T-helper 17 cell (primary cell): ENCODE measurements at places on chromosomes 11 and 22.

DNA sequence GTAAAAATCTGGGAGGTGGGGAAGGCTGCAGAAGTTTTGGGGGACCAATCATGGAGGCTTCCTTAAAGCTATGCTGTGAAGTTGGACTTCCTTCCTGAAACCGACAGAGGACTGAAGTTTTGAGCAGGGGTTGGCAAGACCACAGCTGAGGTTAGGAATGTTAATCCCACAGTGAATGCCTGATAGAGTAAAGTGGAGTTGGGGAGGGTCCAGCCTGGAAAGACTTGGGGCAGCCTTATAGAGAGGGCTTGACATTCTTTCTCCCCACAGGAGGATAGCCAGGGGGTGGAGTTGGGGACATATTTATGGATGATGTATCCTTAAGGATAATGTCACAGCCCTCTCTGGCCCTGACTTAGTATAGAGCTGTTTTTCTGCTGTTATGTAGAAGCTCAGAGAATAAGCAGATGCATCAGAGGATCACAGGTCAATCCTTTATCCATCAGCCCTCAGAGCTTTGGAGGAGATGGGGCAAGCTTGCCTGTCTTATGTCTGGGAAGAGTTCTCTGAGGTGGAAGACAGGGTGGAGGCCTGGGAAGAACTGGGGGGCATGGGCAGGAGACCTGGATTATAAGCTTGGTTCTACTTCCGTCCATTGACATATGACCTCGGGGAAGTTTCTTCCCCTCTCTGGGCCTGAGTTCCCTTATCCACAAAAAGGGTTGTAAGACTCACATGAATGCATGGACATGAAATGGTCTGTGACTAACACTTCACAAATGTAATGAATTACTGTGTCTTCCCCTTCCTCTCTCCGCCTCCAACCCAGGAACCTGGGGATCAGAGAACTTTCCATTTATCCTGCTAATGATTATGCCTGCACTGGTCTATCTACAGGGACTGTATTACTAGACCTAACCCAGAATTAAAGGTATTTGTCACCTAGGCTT lies 317.8 kb downstream of the MIAT start:
- no peak for DNase-seq

- DNase-seq, result no peak
Observed at GRCh38 chr22:41517172-41518047, 26.9 kb downstream of the POLR3H start.

DNA sequence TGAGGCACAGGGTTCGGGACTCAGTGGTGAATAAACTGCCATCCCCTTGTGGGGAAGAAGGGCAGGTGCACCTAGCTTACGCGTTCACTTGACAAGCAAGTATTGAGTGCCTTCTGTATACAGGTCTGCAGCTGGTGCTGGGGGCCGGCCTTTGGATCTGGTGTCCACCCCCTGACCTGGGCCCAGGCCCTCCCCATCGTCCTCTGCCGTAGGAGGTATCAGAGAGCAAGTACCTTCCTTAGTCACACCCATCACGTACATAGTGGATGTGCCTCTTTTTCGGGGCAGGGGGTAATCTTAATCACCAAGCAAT lies 53.3 kb downstream of the SMIM38 start:
- no peak for DNase-seq

DNA sequence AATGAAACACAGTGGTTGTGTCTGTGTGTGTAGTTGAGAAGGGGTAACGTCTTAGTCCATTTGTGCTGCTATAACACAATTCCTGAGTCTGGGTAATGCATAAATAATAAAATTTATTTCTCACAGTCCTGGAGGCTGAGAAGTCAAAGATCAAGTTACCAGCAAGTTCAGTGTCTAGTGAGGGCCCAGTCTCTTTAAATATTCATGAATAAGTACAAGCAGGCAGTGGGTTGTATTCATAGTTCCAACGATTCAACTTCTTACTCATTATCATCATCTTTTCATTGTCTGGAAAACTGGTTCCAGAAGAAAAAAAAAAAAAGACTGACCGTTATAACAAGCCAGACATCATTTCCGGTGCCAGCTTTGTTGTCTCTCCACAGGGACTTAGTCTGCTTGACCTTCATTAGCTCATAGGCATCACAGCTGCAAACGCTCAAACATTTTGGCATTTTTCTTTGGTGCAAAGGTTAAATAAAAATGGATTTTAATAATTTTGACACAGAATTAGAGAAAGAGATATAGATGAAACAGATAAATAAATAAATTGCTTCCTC lies 1297.5 kb downstream of the LRRC4C start:
- DNase-seq, result no peak

GRCh38 chr11:97015327-97015726 lies 625.5 kb downstream of the JRKL start:
- no peak for DNase-seq

- no peak for DNase-seq
Observed at GRCh38 chr22:21951931-21952465, 650 bp downstream of the PPM1F start.

- DNase-seq, result no peak
Observed at GRCh38 chr11:14657841-14658240, 14.2 kb downstream of the PDE3B start.

DNA sequence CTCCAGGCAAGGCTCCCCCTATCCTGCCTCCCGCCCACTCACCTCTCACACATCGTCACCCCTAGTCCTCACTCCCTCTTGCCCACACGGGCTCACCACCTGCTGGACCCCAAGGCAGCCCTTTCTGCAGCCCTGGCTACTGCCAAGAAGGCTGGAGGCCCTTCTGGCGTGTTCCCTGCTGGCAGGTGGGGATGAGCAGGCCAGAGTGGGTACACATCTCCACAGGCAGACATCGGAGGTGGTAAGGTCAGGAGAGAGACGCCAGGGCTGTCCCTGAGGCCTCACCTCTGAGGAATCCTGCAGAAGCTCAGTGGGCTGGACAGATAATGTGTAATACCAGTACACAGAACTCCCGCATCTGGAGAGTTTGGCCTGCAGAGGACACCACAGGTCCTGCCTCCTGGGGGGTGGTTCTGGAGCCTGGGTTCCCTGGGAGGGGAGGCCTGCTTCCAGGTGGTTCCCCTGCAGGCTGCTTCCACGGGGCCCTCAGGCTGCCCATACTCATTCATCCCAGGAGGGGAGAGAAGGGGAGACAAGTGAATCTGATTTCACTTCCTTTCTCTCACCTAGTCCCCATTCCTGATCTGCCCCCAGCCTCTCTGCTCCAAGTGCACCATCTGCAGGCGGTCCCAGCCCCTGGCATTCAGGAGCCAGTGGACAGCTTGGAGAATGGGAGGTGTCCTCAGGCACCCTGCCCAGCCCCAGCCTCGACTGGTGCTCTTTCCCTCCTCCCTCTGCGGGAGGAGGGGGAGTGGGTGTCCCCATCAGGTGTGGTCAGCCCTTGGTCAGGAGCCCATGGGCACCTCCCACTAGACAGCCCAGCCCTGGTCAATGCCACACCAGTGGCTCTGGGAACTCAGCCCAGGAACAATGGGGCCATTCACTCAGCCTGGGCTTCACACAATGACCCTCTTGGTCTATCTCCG lies 6.1 kb upstream of the CHST1 start:
- no peak for DNase-seq

DNA sequence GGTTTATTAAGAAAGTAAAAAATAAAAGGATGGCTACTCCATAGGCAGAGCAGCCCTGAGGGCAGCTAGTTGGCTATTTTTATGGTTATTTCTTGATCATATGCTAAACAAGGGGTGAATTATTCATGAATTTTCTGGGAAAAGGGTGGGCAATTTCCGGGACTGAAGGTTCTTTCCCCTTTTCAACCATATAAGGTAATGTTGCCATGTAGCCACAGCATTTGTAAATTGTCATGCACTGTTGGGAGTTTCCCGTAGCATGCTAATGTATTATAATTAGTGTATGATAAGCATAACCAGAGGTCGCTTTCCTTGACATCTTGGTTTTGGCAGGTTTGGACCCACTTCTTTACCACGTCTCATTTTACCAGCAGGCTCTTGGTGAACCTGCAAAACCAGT lies 610.4 kb upstream of the B3GAT1 start:
- DNase-seq, result no peak

GRCh38 chr11:131658414-131658813 lies 288.0 kb downstream of the NTM start:
- no peak for DNase-seq

- DNase-seq, result no peak
Observed at GRCh38 chr11:61645179-61645868, 34.9 kb upstream of the DAGLA start.

DNA sequence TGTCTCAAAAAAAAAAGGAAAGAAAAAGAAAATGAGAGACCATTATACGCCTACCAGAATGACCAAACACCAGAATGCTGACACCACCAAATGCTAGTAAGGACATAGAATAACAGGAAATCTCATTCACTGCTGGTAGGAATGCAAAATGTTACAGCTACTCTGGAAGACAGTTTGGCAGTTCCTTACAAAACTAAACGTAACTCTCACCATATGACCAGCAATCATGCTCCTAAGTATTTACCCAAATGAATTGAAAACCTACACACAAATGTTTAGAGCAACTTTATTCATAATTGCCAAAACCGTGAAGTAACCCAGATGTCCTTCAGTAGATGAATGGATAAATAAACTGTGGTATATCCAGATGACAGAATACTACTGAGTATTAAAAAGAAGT lies 7.2 kb downstream of the CHKA start:
- no peak for DNase-seq

DNA sequence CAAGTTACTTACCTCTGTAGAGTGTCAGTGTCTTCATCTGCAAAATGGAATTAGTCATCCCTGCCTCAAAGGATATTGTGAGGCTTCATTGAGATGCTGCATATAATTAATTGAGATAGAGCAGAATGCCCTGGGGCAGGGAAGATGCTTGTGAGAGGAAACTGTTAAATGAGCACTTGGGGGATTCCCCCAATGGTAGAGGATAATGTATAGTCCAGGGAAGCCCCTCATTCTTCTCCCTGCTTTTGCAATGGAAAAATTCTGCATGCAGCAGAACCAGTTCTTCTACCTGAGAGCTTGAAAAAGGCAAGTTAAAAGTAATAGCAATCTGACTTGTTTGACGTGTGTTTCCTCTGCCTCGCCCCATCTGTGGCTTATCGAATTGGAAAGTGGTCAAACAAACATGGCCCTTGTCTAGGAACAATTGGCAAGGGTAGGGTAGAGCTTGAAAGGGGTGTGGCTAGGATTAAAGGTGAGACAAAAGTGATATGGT lies 90.9 kb downstream of the NAV2 start:
- DNase-seq, result no peak

DNA sequence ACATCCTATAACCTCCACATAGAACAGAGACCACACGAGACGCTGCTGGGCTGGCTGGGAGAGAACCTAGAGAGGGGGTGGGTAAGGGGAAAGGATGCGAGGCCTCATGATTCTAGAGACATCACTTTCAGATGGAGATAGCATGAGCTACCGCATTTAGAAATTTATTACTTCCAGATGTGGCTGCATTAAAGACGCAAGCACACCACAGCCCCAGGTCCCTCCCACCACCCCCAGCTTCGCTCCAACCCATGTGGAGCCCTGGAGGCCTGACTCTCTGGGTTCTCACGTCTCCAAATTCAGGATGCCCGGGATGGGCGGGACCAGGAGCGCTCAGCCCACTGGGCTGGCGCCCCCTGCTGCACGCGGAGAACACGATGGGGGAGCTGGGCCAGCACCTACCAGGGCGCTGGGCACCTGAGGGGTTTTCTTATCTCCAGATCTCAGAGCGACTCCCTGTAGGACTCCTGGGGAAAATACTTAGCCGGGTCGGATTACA lies 13.6 kb downstream of the MRPL21 start:
- no peak for DNase-seq

- no peak for DNase-seq
Observed at GRCh38 chr22:36257948-36258670, 5.2 kb downstream of the APOL1 start.

GRCh38 chr22:38774496-38775166 lies 18.8 kb upstream of the SUN2 start:
- no peak for DNase-seq

- DNase-seq, result no peak
Observed at GRCh38 chr11:126163074-126163700, 48.3 kb downstream of the RPUSD4 start.

- DNase-seq, result no peak
Observed at GRCh38 chr11:7690648-7691047, 15.6 kb downstream of the OVCH2 start.

GRCh38 chr11:127627629-127628457 lies 627.3 kb upstream of the KIRREL3 start:
- DNase-seq, result no peak

- no peak for DNase-seq
Observed at GRCh38 chr22:41696703-41697102, 2.6 kb upstream of the MEI1 start.

DNA sequence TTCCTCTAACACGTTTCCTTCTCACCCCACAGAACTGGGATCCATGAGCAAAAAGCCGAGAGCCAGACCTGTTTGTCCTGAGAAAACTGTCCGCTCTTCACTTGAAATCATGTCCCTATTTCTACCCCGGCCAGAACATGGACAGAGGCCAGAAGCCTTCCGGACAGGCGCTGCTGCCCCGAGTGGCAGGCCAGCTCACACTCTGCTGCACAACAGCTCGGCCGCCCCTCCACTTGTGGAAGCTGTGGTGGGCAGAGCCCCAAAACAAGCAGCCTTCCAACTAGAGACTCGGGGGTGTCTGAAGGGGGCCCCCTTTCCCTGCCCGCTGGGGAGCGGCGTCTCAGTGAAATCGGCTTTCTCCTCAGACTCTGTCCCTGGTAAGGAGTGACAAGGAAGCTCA lies 24.0 kb downstream of the CD5 start:
- DNase-seq, result no peak

DNA sequence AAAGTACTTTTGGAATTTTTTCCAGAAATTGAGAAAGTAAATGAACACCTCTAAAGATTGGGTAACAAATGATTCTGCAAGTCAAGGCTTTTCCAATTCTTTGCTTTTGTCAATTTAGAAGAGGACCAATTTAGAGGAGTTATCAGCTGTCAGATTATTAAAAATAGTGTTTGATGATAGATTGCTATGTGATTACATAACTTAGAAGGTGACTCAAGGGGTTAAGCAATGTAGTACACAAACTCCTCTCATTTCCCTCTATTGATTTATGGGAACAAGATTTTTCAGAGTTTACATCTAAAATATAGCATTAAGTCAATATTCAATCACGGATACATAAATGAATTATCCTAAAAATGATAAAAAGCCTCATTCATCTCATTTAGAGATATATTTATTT lies 70.3 kb downstream of the INSC start:
- DNase-seq, result no peak

DNA sequence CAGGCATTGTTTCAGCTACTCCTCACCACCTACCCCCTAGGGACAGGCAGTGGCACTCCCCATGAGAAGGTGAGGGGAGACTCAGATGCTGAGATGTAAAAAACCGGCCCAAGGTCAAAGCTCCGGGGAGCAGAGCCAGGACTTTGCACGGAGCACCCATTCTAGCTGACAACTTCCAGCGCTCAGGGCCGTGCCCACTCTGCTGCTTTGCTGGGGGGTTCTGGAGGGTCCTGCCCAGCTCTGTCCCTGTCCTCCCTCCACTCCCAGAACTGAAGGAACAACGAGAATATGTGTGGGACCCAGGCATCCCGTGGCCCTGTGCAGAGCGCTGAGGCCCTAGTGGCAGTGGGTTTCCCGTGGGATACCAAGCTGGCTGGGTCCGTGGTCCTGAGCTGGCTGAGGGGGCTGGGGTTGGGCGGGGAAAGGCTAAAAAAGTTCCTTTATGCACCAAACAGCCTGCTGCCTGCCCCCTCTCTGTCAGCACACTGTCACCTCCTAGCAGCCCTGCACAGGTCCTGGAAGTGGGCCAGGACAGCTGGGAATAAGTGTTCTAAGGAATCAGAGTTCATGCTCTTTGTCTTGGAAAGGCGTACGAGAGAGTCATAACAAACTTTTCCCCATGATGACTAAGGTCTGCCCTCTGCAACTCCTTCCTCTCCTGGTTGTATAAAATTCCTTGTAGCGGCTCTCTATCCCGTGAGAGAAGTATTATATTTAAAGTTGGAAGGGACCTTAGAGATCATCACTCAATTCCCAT lies 1.9 kb downstream of the MS4A10 start:
- DNase-seq, result no peak
